ENCODE measurements at places on chromosomes 3 and 15.

GRCh38 chr15:68300115-68300940, 22.8 kb downstream of the FEM1B start:
- no peak for DNase-seq

DNA sequence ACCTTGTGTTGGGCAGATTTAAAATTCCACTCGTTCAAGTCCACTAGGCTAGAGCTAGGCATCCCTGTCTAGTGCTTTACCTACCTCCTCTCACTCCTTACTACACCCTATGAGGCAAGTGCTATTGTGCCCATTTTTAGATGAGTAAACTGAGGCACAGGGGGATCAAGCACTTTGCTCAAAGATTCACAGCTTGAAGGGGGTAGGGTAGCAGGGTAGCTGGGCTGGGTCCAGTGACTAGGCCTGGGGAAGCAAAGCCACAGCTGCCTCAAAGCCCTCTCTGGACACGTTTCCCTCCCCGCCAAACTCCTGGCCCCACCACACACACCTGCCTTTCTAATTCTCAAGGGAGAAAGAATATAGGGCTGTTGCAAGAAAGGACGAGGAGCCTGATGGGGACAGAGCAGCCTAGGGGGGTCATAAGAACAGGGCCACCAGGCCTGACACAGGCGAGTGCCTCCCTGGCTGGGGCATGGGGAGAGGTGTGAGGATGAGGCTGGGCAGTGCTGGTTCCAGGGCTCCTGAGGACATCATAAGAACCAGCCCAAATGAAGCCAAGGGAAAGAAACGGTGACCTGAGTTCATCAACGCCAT, 34.8 kb upstream of the SFMBT1 start:
- no peak for DNase-seq

DNA sequence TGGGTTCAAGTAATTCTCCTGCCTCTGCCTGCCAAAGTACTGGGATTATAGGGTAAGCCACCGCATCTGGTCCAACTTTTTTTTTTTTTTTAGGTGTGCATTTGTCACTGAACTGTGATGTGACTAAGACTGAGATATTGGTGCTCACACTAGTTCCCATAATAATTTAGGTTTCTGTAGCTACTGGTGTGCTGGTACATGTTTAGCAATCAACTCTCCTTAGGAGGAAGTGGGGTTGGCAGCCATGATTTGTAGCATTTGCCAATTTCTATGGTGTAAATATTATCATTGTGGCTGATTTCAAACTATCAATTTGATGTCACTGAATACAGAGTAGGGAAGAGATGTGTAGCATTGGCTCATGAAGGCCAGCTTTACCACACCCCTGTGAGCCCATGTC, 372.7 kb downstream of the EDEM1 start:
- no peak for DNase-seq

DNA sequence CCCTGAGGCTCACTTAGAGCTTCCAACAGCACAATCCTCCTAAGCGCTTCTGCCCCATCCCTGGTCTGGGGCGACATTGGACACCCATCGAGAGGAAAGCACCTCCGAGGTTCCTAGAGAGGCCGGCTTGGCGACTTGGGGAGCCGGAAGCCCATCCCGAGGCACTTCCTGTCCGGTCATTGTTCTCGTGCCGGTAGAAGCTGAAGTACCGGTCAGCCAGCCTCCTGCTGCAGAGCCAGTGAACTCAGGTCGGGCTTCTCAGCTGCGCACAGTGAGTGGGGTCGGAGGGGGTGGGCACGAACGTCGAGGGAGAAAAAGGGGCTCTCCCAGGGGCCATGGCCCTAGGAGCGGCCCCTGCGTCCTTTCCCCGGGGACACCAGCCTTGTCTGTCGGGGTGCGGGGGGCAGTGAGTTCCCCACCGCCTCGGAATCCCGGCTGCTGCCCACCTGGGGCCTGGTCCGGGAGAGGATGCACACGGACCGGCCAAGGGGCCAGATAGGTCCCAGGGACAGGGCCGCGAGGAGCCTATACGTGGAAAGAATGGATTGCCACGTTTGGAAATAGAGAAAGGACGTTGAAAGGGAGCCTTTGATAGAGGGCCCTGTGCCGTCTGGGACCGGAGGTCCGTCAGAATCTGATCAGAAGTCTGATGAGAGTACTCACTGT, at the start of gene ZNF35:
TSS of gene ZNF35 (plus strand) at position 169 of the 666 bp plus-strand sequence. CDS start 2,336 bp downstream, outside the sequence.
- peak; percentile 72 for DNase-seq

DNA sequence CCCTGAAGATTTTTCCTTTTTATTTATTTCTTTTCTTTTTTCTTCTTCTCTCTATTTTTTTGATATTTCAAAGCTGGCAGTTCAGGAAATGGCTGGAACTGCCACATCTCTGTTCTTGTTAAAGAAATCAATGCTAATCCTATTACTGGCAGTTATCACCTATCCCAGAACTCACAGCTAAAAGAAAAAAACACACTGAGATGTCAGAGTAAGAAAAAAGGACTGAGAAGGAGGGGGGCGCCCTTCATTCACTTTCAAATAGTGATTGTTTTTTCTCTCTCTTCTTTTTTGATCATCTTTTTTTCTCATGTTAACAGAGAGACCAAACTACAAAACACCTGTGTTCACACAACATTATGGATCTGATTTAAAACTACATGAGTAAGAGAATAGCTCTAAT, 337.1 kb downstream of the IL20RB start:
- DNase-seq, result no peak

- no peak for DNase-seq
Observed at GRCh38 chr3:194785315-194785714, 99.6 kb downstream of the FAM43A start.

DNA sequence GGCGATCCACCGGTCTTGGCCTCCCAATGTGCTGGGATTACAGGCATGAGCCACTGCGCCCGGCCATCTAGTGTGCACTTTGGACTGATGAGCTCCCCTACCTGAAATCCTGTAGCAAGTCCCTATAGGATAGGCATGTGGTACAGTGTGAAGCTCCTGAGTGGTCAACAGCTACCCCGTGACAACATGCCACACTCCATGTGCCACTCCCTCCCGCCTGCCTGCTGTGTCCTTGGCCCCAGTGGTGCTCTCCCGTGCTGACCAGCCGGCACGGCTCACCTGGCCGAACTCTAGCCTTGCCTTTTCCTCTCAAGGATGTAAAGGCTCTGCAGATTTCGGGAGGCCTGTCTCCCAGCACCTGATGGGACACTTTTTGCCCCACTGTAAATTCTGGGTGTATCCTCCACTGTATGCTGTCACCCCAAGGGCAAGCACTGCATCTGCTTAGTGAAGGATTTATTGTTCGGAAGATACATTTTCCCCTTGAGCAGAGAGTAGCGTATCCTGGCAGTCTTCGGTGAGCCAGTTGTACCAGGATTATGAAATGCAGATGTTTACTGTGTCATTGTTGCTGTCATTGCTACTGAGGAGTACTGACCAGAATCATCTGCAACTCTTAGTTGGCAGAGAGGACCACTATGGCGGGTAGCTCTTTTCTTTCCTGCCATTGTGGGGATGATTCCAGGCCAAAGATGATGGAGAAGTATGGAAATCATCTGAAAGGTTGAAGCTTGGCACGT, 64.7 kb downstream of the IGF1R start:
- DNase-seq, result no peak

- DNase-seq, result no peak
Observed at GRCh38 chr3:143182866-143183664, 63.5 kb downstream of the CHST2 start.

DNA sequence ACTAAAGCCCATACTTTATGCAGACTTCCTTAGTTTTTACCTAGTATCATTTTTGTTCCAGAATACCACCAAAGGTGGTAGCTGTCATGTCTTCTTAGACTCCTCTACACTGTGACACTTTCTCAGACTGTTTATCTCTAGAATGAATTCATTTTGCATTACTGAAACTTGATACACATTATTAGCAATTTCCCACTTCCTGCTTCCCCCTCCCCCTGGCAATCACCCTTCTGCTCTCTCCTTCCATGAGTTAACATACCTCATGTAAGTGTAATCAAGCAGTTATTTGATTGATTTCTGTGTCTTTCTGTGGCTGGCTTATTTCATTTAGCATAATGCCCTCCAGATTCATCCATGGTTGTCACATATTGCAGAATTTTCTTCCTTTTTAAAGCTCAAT, 204.9 kb downstream of the STAG1 start:
- DNase-seq, result no peak

DNA sequence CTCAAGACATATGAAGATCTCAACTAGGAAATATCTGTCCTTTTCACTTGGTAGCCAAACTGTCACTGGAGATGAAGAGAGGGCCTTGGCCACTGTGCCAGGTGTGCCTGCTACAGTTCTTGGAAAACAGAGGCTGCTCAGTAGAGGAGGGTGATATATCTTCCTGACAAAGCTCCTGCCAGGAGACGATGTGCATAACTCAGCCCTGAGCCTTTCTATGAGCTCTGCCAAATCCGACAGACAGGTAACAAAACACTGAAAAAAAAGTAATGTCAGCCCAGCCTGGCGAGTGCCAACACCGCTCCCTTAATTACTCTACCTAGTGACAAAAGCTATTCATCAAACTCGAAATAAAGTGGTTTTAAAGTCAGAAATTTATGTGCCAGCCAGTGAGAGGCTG, 123.2 kb downstream of the MFSD1 start:
- no peak for DNase-seq

DNA sequence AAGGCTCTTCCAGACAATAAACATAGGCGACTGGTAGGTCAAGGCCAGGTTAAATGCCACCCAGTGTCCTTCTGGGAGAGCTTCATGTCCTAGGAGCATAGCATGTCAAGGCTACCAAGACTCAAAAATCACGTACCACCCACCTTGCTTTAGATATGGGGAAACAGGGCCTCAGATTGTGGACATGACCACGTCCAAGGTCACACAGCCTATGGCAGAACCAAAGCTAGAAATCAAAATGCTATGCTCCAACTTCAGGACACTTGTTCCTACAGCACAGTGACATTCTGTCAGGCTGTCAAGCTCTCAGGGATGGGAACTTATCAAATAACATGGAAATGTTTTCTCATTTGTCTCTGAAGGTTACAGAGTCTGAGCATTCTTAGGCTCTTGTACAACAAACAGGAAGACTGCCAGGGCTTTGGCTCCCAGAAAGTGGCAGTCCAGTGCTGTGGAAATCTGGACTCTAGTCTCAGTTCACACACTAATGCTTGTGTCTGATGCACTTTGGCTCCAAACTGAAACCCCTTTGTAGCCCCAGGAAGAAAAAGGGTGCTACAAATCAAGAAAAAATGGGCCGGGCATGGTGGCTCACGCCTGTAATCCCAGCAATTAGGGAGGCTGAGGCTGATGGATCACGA, 170.4 kb upstream of the LPP start:
- no peak for DNase-seq

GRCh38 chr3:122671553-122671952, 9.1 kb upstream of the PARP14 start:
- no peak for DNase-seq

GRCh38 chr3:7205962-7206361, 345.0 kb downstream of the GRM7 start:
- DNase-seq, result no peak

DNA sequence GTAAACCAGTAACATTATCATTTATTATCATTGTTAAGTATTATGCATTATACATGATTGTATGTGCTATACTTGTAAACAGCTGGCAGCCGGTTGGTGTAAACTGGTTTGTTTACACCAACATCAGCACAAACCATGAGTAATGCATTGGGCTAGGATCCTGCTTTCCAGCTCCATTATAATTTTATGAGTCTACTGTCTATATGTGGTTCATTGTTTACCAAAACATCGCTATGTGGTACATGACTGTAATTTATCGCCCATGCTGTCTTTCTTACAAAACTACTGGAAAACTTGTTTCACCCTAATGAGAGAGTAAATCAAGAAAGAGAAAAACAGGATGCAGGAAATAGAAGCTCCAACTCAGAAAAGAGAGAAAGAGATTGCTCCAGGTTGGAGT, 224.8 kb upstream of the CBLB start:
- no peak for DNase-seq
